Mesothelial cell of epicardium (in vitro differentiated cells): ENCODE measurements at places on chromosomes 3 and 15.

DNA sequence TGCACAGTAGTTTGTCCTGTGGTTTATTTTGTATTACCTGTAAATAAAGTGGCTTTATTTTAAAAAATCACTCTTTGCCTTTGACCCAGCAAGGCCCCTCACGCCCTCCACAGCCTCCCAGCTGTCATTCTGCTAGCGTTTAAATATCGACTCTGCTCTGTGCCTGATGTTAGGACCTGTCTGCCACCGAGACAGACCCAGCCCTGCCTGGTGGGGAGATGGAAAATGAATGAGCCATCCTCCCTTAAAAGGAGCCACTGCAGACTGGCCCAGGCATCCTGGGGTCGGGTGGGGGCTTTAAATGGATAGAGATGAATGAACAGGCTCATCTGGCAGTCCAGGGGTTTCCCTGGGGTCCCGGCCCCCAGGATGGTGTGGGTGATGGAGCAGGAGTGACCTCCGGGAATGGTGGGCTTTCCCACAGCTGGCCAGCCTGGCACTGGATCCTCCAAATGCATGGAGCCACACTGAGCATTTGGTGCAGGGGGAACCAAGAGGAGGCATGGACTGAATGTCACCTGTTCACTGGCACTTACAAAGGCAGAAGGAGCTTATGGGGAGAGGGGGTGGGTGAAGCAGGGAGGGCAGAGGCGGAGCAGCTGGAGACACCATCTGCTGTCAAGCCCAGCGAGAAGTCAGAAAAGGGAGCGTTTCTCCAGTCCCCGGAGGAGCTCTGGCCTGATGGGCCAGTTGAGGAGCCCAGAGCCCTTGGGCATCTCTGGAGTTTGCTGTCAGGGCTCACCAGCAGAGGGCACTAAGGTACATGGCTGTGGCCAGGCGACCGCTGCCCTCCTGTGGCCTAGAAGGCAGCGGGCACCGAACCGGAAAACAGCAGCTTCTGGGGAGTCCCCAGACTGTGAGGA is 11.9 kb downstream of the GRM2 start:
- no peaks in the 10 kb centered on the region for H3K4me1 ChIP-seq
- DNase-seq = no peak
- no peak overlapping the region for H3K4me3 ChIP-seq
- H3K36me3 ChIP-seq = no peaks in the 10 kb centered on the region
- peaks cover 26% of the 10 kb centered on the region for H3K27me3 ChIP-seq

GRCh38 chr15:89976246-89976600 is 24.9 kb upstream of the ZNF710 start:
- H3K27me3 ChIP-seq = peaks cover 2% of the 10 kb centered on the region
- DNase-seq = no peak
- H3K4me1 ChIP-seq = no peaks in the 10 kb centered on the region
- H3K4me3 ChIP-seq = no peak overlapping the region

GRCh38 chr15:35170207-35170606 is 85.1 kb upstream of the NANOGP8 start:
- DNase-seq = no peak
- H3K4me1 ChIP-seq = peaks cover 39% of the 10 kb centered on the region
- H3K4me3 ChIP-seq = no peak overlapping the region
- no peaks in the 10 kb centered on the region for H3K36me3 ChIP-seq
- H3K27me3 ChIP-seq = no peaks in the 10 kb centered on the region
- H3K27ac ChIP-seq = peak overlapping the region; percentile 25

DNA sequence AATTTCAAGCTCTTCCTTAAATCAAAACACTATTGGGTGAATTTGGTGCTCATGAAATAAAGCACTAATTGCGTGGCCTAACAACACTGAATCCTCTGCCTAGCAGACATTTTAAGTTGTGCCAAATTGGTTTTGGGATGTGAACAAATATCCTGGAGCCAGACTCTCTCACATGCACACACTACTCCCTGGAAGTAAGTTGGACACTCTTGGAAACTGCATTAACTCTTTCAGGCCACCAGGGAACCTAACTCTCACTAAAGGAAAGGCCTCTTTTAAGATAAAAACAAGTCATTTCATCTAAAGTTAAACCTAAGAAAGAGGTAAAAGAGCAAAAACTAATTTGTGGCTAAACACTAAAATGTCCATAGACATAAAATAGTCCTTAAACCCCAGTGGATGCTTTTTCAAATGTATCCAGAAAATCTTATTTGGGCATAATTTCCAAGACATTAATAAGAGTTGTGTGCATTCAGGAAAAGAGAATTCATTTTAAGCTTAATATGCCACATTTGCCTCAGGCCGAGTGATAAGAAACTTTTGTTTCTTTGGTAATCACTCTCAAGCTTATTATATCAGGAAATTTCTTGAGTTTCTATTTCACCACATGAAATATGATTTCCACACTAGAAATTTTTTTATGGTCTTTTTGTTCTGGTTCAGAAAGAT is 61.8 kb downstream of the ZBTB20 start:
- DNase-seq = no peak
- no peaks in the 10 kb centered on the region for H3K27me3 ChIP-seq
- no peak overlapping the region for H3K4me3 ChIP-seq
- H3K36me3 ChIP-seq = no peaks in the 10 kb centered on the region
- peaks cover 9% of the 10 kb centered on the region for H3K4me1 ChIP-seq

- H3K4me1 ChIP-seq = peaks cover 3% of the 10 kb centered on the region
- H3K36me3 ChIP-seq = no peaks in the 10 kb centered on the region
- H3K27ac ChIP-seq = no peak overlapping the region
- H3K27me3 ChIP-seq = peaks cover 5% of the 10 kb centered on the region
- no peak overlapping the region for H3K4me3 ChIP-seq
Observed at GRCh38 chr3:89043406-89043932, 64.0 kb upstream of the EPHA3 start.

DNA sequence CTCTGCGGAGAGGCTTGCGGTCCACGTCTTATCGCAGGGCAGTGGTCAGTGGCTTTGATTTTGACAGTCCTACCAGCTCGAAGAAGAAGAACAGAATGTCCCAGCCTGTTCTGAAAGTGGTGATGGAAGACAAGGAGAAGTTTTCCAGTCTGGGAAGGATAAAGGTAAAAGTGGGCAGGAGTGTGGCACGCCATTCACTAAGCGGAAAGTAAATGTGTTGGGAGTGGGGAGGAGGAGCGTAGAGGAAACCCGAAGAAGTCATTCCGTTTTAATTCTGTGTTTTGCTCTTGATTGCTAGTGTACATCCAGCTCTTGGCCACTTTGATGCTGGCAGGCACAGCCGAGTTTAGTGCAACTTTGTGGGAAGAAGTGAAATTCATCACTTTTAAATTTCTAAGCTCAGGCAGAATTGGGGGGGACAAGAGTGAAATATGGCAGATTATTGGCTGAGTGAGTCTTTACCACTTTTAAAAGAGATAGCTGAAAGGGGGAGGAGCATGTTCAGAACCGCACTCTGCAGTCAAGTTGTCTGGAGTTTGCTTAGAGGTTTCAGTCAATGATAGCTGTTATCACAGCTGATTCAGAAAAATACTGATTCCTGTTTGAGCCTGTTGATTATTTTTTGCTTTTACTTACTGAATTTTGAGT is 1.8 kb downstream of the ARHGEF26 start:
- H3K4me1 ChIP-seq = peaks cover 35% of the 10 kb centered on the region
- peak overlapping the region; percentile 45 for H3K27ac ChIP-seq
- no peaks in the 10 kb centered on the region for H3K36me3 ChIP-seq
- DNase-seq = no peak
- peaks cover 12% of the 10 kb centered on the region for H3K27me3 ChIP-seq

GRCh38 chr15:85406916-85407315 is 26.5 kb downstream of the AKAP13 start:
- no peaks in the 10 kb centered on the region for H3K27me3 ChIP-seq
- peak overlapping the region; percentile 30 for H3K27ac ChIP-seq
- peaks cover 33% of the 10 kb centered on the region for H3K4me1 ChIP-seq
- H3K36me3 ChIP-seq = peaks cover 15% of the 10 kb centered on the region
- DNase-seq = no peak

GRCh38 chr15:66162286-66162685 is 91.3 kb downstream of the MEGF11 start:
- H3K4me3 ChIP-seq = no peak overlapping the region
- no peaks in the 10 kb centered on the region for H3K36me3 ChIP-seq
- no peak for DNase-seq
- no peaks in the 10 kb centered on the region for H3K4me1 ChIP-seq
- H3K27me3 ChIP-seq = peaks cover 52% of the 10 kb centered on the region

- H3K27me3 ChIP-seq = peaks cover 2% of the 10 kb centered on the region
- no peak overlapping the region for H3K27ac ChIP-seq
- no peak overlapping the region for H3K4me3 ChIP-seq
- no peaks in the 10 kb centered on the region for H3K36me3 ChIP-seq
Observed at GRCh38 chr15:68599153-68599545, 20.4 kb downstream of the CORO2B start.

DNA sequence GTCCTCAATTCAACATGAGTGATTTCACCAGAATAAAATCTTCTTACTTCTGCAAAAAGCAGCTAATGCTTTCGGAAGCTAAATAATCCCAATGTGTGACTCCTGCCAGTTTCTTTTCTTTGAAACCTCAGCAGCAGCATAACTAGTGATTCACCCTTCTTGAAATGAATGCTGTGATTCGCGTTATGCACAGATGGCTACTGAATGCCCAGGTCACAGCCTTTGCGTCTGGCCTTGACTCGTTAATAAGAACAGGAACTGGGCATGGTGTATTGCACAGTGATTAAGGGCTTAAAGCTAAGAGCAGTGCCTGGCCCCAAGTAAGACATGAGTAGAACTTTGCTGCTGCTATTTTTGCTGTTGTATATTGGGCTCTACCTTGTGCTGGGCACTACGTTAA is 19.0 kb downstream of the CGNL1 start:
- no peak overlapping the region for H3K4me3 ChIP-seq
- peaks cover 15% of the 10 kb centered on the region for H3K4me1 ChIP-seq
- H3K27me3 ChIP-seq = no peaks in the 10 kb centered on the region
- H3K36me3 ChIP-seq = peaks cover 4% of the 10 kb centered on the region

- H3K4me3 ChIP-seq = no peak overlapping the region
- no peaks in the 10 kb centered on the region for H3K36me3 ChIP-seq
- H3K27ac ChIP-seq = no peak overlapping the region
- no peak for DNase-seq
- peaks cover 27% of the 10 kb centered on the region for H3K4me1 ChIP-seq
Observed at GRCh38 chr3:107369791-107370190, 7.4 kb upstream of the CCDC54 start.

DNA sequence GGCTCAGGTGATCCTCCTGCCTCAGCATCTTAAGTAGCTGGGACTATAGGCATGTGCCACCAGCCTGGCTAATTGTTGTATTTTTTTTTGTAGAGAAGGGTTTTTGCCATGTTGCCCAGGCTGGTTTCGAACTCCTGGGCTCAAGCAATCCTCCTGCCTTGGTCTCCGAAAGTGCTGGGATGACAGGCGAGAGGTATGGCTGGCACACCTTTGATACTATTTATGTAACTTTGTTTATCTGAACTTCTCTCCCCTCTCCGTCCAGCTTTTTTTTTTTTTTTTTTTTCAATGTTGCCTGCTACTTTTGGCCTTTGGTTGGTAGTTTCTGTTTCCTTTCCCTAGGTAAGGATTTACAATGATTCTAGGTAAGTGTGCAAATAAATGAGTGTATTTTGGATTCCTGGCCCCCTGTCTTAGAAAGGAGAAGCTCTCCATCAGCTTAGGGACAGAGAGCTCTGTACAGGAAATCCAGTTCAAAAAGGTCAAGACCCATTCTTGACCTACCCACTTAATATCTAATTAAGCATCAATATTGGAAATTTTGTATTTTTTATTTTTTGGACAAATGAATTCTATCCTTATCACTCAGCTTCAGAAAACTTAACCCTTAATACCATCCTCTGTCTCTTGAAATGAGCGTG is 6.8 kb downstream of the ARL6IP5 start:
- peaks cover 39% of the 10 kb centered on the region for H3K4me1 ChIP-seq
- peak overlapping the region; percentile 6 for H3K27ac ChIP-seq
- no peak overlapping the region for H3K4me3 ChIP-seq
- peaks cover 2% of the 10 kb centered on the region for H3K36me3 ChIP-seq
- H3K27me3 ChIP-seq = no peaks in the 10 kb centered on the region
- DNase-seq = no peak

GRCh38 chr3:17070161-17070959 is 185.6 kb downstream of the PLCL2 start:
- DNase-seq = no peak
- peaks cover 2% of the 10 kb centered on the region for H3K27me3 ChIP-seq
- H3K36me3 ChIP-seq = no peaks in the 10 kb centered on the region
- peaks cover 18% of the 10 kb centered on the region for H3K4me1 ChIP-seq

- DNase-seq = no peak
- peaks cover 18% of the 10 kb centered on the region for H3K4me1 ChIP-seq
- no peaks in the 10 kb centered on the region for H3K27me3 ChIP-seq
- H3K36me3 ChIP-seq = no peaks in the 10 kb centered on the region
Observed at GRCh38 chr3:29064085-29064484, 216.8 kb upstream of the RBMS3 start.

DNA sequence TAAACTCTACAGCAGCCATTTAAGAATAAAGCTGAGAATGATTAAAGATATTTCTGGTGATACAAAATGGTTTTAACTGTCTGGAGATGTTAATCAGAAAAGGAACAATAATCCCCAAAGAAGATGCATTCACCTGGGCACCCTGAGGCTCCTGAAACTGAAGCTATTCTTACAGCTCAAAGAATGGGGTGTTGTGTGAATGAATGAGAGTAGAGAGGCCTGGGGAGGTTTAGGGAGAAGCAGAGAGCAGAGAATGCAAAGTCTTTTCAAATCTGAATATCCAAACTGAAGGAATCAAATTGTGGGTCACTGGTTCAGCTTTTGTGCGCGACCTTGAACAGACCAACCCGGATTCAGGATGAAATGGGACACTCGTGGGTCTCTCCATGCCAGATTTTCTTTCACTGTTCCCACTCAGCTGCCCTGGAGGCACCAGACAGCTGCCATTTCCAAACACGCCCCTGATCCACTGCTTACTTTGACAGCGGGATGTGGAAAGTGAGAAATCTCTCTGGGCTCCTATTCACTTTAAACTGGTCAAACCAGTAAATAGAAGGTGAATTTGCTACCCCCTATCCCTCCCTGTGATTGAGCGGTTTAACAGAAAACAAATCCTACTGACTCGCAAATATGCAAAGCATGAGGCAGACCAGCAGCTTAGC is 485.5 kb upstream of the THBS1 start:
- H3K27me3 ChIP-seq = no peaks in the 10 kb centered on the region
- peaks cover 39% of the 10 kb centered on the region for H3K4me1 ChIP-seq
- H3K27ac ChIP-seq = peak overlapping the region; percentile 90
- DNase-seq = no peak
- H3K36me3 ChIP-seq = no peaks in the 10 kb centered on the region

DNA sequence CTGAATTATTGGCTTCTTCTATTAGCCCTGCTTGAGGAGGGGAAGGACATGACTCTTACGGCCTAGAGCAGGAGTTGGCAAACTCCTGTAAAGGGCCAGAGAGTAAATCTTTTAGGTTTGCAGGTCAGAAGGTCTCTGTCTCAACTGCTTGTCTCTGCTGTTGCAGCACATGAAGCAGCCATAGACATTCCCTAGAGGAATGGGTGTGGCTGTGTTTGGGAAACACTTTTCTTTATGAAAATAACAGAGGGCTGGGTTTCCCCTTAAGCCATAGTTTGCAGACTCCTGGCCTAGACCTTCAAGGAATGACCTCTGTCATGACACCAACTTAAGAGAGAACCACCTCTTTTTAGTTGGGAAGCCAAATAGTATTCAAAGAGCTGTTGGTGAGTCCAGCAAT is 10.3 kb downstream of the TRAK1 start:
- peak overlapping the region; percentile 35 for H3K27ac ChIP-seq
- H3K4me3 ChIP-seq = no peak overlapping the region
- H3K4me1 ChIP-seq = peaks cover 40% of the 10 kb centered on the region
- H3K36me3 ChIP-seq = peaks cover 20% of the 10 kb centered on the region

- H3K27ac ChIP-seq = peak overlapping the region; percentile 100
- peak overlapping the region; percentile 98 for H3K4me3 ChIP-seq
- no peak for DNase-seq
- peaks cover 59% of the 10 kb centered on the region for H3K4me1 ChIP-seq
Observed at GRCh38 chr15:37105889-37106288, 5.5 kb upstream of the MEIS2 start.
